GM23248 (cell line): ENCODE measurements at places on chromosomes 12 and 14. TPM values are rescaled to one million over a fixed set of nuclear protein-coding genes. Genes with fewer than 3 reads are reported as not detected.

DNA sequence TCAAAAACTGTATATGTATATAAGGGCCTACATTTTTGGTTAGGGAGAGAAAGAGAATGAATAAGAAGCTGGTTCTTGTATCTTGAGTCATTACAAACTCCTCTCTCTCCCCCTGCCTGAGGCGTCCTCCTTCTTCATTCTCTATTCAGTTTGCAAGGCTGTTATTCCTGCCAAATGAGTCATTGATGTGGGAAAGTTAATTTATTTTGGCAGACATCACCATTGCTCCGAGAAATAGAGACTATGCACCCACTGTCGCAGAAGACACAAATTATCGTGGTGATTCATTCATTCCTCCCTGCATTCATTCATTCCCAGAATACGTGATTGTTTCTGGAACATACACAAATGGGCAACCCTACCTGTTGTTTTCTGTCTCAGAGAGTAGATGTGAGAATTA, 112.5 kb upstream of the MED13L start:
- H3K27ac ChIP-seq = peak overlapping the region; percentile 74
- no peaks in the 10 kb centered on the region for H3K36me3 ChIP-seq
- peak; percentile 96 for DNase-seq

DNA sequence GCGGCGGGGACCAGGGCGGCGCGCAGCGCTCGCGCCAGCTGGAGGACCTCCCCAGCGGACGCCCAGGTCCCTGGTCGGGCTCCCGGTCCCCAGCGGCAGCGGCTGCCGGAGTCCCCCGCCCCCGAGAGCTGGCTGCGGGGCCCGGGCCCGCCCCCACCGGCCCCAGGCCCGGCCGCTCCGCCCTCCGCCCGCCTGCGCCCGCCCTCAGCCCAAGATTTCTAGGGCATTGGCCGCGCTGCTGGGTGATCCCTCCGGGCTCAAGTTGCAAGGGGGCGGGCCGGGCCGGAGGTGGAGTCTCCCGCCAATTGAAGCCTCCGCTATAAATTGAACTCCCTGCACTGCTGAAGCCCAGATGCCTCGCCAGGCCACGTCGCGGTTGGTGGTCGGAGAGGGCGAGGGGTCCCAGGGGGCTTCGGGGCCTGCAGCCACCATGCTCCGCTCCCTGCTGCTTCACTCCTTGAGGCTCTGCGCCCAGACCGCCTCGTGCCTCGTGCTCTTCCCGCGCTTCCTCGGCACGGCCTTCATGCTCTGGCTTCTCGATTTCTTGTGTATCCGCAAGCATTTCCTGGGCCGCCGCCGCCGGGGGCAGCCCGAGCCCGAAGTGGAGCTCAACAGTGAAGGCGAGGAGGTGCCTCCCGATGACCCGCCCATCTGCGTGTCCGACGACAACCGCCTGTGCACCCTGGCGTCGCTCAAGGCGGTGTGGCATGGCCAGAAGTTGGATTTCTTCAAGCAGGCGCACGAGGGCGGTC, at the start of gene DIO3:
DIO3 (plus strand) TSS at position 351 of the 752 bp plus-strand sequence.
- no peak within 1 kb of the TSS for H3K27ac ChIP-seq
- H3K4me3 ChIP-seq = no peak within 1 kb of the TSS
- DNase-seq = peak; percentile 13
- no peaks in the 10 kb centered on the region for H3K4me1 ChIP-seq

The PDZRN4 gene
- total RNA-seq = not detected in 2 replicates

The EPYC gene
- total RNA-seq = not detected in 2 replicates
